ENCODE measurements at places on chromosomes 12 and 14.

GRCh38 chr14:61894452-61895077 is 132.3 kb downstream of the SNAPC1 start:
- DNase-seq = peak; percentile 51

GRCh38 chr12:114762490-114763110 is 78.6 kb upstream of the TBX3 start:
- DNase-seq = no peak

DNA sequence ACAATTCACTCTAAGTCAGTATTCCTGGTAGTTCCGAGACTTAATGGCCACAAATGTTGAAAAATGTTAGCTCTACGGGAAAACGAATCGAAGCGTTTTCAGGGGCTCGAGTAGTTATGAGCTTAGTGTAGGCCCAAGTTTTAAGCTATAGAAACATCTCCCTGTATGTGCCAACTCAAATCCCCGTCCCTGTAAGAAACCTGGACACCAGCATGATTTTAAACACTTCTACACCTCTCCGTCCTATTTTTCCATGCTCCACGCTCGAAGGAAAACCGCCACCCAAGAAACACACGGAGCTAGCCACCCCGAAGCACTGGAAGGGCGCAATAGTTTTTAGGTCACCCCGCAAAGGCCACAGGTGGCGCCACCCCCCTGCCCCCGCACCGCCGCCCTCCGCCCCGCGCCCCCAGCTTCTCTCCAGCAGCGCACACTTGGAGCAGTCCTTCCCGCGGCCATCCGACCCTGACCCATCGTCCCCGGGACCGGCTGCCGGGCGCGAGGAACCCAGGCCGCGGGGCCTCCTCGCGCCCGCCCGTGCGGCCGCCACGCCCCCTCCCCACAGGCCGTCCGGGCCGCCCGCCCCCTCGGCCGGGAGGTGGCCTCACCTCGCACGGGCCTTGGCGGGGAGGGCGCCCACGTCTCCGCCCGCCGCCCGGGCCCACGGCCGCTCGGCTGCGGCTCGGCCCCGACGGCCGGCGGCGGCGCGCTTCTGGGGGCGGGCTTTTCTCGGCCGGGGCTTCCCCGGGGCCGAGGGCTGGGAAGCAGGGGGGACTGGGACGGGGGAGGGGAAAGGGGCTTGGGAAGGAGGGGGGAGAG is 522 bp downstream of the R3HDM2 start:
- DNase-seq = peak; percentile 66

GRCh38 chr12:106493531-106493930 is 89.3 kb upstream of the RFX4 start:
- DNase-seq = no peak

GRCh38 chr14:90857866-90858265 is 41.6 kb upstream of the TTC7B start:
- peak; percentile 9 for DNase-seq

DNA sequence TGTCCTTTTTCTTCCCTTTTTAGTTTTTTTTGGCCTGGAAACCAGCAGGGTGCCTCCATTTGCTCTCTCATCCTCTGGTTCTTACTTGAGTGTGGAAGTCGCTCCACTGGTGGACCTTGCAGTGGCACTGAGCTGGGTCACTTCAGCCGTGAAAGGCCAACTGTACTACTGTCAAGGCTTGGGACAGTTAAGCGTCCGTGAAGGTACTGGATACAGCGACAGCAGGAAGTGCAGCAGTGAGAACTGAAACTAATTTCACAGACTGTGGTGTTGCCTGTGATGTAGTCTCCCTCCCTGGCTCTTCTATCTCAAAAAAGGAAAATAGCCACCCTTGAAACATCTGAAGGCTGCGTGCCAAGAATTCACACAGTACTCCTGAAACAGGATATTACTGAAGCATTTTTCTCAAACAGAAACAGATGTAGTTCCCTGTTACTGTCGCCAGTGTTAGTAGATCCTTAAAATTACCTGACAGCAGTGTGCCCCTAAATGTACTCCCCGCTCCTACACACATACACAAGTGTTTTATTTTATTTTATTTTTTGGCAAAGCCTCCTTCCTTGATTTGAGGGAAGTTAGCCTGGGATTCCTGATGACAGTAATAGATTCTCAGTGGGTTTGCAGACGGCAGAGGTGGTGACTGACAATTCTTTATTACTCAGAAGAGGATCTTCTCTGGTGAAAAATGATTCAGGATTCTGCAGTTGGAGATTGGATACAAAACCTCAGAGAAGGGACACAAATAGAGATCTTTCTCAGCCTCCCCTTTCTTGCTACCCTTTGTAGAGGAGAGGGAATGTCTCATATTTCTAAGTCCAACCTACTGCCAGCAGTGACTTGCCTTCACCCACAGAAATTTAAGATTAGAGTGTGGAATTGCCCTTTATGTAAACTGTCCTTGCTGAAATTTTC is 4.4 kb downstream of the SUSD6 start:
- DNase-seq = peak; percentile 65

GRCh38 chr12:69595689-69596088 is 10.4 kb downstream of the CCT2 start:
- no peak for DNase-seq

DNA sequence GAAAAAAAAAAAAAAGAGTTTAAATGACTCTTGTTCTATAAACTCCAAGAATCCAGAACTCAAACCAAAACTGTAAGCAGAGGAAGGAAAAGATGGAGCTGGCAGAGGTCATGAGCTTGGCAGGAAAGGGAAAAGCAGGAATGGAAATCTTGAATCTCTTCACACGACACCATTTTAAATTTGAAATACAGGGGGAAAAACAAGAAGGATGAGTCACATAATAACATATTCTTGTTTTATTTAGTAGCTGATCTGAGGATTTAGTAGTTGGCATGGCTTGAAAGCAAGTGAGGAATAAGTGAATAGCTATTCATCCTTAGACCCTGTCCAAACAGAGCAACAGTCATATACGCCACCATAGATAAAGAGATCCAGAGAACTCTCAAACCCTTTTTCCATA is 35.0 kb downstream of the EPS8 start:
- peak; percentile 75 for DNase-seq

- DNase-seq = no peak
These were observed 7.0 kb upstream of the NIN start for GRCh38 chr14:50837850-50838470.

DNA sequence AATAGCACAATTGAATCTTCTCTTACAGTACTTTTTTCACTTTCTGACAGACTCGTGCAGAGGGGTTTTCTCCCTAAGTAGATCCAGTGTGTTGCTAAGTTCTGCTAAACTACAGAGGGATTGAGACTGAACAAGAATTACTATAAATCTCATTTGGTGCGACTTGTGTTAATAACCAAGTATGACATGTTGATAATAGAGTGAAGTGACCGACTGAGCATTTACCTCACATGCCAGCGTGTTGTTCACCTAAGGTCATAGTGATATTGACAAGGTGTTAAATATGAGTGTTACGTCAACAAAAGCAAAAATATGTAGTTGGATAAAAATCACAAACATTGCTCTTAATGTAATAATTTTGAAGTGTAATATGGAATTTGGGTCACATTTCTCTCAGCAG is 97.8 kb upstream of the PDE3A start:
- no peak for DNase-seq

DNA sequence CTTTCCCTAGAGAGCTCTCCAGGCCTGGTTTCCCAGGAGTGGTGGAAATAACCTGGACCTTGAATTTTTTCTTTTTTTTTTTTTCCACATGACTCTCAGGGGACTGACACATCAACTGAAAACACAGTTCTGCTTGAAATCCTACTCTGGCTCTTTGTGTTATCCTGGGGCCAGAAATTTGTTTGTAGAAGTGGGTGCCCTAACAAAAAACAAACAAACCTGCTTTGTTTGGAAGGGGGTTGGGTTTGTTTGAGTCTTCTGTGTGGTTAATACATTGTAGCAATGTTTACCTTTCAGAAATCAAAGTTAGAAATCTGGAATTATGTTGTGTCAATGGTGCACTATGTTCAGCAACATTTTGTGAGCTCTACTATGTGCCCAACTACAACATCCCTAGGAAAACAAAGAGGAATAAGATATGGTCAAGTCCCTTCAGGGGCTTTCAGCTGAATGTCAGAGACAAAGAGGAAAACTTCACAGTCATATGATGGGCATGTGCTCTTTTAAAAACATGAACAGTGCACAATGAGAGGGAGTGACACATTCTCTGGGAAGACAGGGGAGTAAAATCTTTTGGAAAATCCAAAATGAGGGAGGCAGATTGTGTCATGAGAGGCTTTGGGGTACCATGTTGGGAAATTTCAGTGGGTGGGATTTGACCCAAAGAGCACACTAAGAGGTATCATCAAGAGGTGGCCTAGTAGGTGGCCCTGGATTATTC is 1.5 kb upstream of the IGF1 start:
- DNase-seq = no peak

GRCh38 chr12:13875744-13876143 is 105.7 kb downstream of the GRIN2B start:
- no peak for DNase-seq
